ENCODE measurements at places on chromosomes 12 and 14.

GRCh38 chr14:98374136-98374535 is 897.9 kb downstream of the BCL11B start:
- no peak for DNase-seq

DNA sequence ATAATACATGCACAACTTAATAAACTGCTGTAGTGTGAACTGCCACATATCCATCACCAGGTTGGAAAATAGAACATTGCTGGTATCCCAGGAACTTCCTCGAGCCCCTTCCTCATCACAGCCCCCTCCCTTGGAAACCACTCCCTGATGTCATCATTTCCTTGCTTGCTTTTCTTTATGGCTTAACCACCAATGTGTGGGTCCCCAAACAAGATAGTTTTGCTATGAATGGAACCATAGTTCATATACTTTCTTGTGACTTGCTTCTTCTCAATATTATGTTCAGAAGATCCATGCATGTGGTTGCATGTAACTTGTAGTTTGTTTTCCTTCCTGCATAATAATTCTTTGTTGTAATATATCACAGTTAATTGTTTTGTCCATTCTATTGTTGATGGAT is 8.9 kb upstream of the WNT5B start:
- DNase-seq: no peak

- no peak for DNase-seq
These were observed 78.7 kb downstream of the KSR2 start for GRCh38 chr12:117890137-117890536.

DNA sequence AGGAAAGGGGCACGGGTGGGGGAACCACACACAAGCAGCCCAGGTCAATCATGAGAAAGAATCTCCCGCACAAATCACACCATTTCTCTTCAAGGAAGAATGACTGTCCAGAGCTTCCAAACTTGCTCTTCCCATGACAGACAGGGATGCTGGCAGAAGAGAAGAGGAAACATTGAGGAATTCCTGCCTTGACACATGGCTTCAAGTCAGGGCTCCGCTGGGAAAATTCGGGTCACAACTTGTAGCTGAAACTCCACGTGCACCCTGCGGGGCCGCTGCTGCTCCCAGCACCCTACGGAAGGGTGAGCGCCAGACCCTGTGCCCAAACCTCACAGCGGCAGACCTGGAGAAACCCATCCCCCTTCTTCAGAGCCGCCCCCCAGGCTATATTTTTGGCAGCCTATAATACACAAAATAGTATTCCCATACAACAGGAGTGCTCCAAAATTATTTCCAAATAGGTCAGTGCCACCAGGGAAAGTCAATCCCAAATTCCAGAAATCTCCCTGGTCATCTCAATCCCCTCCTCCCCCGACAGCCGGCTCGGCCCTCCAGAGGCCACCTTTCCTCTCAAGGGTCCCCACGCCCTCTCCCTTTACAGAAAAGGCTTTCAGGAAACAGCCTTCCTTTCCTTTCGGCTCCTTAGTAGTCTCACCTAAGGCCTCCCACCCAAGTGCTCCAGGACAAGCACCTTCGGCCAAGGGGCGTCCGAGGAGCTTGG is 1.3 kb downstream of the TMEM132D start:
- no peak for DNase-seq

DNA sequence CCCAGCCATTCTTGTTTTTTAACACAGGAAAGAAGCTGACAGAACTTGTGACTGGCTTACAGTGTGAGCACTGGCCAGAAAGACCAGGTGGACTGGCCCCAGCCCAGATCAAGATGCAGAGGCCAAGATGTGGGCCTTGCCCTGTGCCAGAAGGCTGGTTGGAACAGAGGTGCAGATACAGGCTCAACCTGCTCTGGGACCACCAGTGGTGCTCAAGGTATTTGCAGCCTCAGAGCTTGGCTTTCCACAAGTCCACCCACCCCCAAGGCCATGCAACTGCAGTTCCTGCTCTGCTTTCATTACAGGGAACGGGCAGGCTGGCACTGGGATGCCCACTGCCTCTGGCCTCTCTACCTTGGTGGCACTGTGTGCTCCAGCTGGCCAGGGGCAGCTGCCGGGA is 23.3 kb downstream of the ZFC3H1 start:
- DNase-seq: no peak

- DNase-seq: no peak
These were observed 213.7 kb downstream of the CCDC59 start for GRCh38 chr12:82144505-82144904.

GRCh38 chr12:67798768-67799167 is 150.2 kb downstream of the DYRK2 start:
- DNase-seq: no peak

- no peak for DNase-seq
These were observed 12.4 kb downstream of the TTLL5 start for GRCh38 chr14:75673345-75674035.

- DNase-seq: no peak
These were observed 21.7 kb downstream of the TRAF3 start for GRCh38 chr14:102798926-102799325.

DNA sequence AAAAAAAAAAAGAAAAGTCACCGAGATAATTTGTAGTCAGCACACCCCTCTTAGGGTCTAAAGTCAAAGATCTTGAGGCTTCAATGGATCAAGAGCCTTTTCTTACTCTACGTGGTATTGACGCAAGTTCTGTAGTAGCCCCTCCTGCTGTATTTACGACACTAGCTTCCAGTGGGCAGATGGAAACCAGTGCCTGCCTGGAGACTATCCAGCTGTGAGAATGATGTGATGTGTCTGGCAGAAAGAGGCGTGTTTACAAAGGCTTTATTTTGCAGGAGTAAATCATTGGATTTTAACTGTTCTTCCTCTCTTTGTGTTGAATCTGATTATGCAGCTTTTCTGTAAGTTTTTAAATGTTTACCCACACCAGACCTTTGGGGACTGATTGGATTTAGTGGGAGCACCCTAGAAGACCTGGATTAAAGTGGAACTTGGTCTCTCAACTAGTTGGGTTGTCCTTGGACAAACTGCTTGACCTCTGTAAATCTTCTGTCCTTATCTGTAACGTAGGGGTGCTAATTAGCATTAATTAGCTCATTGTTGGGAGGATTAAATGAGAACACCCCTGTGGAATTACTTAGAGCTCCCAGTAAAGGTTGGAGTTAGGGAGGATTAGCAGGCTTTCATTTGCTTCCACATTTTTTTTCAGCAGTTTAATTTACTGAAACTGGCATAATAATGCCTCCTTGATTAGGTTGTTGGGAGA is 72.4 kb downstream of the RASSF3 start:
- DNase-seq: no peak

GRCh38 chr14:72518809-72519377 is 375.0 kb downstream of the DPF3 start:
- DNase-seq: peak; percentile 13

GRCh38 chr12:107091989-107092641 is 1.2 kb downstream of the CRY1 start:
- no peak for DNase-seq

- DNase-seq: no peak
These were observed 24.2 kb upstream of the HIF1A start for GRCh38 chr14:61671082-61671481.

GRCh38 chr14:54738009-54738408 is 164.6 kb downstream of the GCH1 start:
- no peak for DNase-seq

DNA sequence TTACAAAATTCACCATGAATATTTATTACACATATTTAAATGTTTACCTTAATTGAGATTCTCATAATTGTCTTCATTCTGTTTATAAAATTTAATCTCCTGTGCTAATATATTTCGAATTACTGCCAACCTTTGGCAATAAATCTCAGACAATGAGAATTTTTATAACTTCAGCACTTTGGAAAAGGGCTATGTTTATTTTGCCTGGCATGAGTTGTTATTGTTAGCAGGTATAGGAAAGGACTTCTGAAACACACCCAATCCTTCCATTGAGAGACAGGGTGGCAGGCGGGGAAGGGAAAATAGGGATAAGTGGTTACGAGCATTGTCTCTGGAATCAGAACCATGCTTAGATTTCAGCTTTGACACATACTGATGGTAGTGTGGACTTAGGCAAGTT is 12.1 kb upstream of the MSRB3 start:
- no peak for DNase-seq

DNA sequence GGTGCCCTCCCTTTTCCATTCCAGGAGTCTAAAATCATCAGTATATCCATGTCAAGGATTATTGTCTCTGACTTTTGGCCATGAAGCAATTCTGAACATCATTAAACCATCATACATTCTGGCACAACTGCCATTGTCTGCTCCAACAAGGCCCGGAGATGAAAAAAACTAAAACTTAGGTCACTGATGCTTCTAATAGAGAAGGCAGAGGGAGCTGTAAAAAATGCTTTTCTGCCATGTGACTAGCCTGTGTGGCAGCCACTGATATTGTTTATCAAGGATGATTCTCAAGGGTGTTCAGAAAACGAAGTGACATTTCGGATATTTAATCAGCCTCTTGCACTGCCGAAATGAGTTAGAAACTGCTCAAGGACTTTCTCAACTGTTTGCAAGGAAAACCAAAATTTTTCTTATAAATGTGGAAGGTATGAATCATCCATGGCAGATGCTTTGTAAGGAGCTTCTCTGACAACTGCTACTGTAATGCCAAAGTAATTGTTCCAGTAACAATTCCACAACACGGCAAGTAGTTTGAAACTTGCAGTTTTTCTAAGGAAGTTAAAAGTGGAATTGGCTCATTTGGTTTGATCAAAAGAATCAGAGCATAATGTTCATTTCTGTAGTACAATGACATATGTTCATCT is 1076.5 kb upstream of the FLRT2 start:
- no peak for DNase-seq

- no peak for DNase-seq
These were observed 148.0 kb downstream of the APAF1 start for GRCh38 chr12:98793121-98793520.

- DNase-seq: no peak
These were observed 3.1 kb upstream of the CHPT1 start for GRCh38 chr12:101694297-101694848.

DNA sequence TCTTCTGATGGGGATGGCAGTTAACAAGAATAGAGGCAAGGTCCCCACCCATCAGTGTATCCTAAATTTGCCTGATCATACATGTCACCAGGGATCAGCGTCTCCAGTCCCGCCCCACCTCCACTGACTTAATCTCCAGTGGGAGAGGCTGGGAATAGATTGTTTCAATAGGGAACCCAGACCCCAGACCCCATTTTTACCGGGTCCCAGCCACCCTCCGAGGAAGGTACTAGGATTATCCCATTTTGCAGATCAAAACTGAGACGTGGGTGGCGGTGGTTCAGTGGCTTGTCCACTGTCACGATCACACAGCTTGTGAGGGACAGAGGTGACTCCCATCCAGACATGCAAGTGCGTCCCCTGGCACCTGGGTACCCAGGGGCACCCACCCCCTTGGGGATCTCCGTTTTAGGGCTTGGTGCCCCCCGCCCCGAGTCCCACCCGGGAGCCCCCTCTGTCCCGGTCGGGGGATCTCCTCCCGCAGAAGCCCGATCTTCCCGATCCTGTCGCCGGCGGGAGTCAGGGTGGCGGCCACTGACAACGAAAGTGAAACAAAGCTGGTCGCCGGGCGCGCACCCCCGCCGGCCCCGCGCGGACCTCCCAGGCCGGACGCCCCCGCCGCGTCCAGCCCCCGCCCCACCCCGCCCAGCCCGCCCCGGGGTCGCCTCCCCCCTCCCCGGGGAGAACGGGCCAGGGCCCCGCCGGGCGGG is 523 bp downstream of the WSB2 start:
- DNase-seq: no peak

GRCh38 chr12:52543985-52544883 is 8.7 kb downstream of the KRT71 start:
- no peak for DNase-seq

DNA sequence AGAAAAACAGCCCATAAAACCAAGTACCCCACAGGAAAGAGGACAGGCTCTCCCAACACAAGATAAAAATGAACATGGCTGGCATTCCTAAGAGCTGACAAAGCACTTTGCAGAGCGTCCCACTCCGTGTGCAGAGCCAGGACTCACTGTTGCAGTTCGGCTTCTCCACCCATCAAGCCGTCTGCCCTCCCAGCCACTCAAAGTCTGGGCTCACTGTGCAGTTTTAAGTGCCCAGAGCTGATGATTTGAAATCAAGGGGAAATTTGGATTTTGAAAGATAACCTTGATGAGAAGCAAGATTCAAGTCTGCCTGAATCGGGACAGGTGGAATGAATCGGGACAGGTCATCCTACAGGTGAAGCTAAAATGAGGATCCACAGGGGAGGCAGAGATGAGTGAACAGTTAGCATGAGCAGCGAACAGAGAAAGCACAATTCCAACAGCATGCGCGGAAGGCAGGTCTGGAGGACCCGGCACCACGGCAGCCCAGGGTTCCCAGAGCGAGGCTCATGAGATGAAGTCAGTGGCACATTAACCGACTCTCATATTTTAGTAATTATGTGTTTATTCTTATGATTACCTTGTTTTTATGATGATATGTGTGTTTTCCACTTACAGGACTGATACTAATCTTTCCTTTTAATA is 39.8 kb upstream of the GPR68 start:
- DNase-seq: no peak

- no peak for DNase-seq
These were observed 26.3 kb downstream of the DAAM1 start for GRCh38 chr14:59214702-59215302.

GRCh38 chr12:6563448-6564050 is 4.5 kb downstream of the NOP2 start:
- peak; percentile 51 for DNase-seq

DNA sequence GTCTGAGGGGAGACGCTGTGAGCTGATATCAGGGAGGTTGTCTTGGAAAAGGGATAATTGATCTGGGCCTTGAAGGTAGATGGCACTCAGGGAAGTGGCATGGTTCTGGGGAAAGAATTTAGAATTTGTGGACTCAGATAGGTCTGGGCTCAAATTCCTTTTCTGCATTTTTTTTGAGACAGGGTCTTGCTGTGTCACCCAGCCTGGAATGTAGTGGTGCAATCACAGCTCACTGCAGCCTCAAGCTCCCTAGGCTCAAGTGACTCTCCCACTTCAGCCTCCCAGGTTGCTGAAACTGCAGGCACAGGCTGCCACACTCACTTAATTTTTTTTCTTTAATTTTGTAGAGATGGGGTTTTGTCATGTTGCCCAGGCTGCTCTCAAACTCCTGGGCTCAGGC is 98.1 kb upstream of the NCOR2 start:
- DNase-seq: no peak

DNA sequence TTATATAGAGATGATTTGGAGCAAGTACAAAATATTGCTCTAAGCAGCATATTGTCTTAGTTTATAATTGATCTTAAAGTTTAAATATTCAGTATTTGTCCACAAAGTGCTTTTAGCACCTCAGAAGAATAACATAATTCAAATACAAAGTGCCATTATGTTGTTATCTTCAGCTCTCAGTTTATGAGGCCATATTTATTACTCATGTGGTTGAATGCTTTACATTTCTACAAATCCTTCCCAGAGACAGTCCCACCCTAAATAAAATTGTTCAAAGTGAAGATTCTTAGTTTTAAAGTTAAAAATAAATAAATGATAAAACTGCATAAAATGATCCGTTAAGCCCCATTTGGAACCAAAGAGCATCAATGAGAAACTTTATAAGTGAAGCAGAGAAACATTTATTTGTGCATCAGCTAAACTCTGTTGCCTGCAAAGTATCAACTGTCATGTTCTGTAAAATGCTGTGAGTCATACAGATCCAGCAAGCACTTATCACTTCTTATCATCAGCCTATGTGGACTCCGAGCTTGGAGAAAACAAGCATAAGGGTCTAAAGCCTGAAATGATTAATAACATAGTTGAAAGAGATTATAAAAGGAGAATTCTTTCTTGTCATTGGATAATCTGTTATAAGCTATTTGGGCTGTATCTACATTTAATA is 218.9 kb downstream of the ADAMTS20 start:
- no peak for DNase-seq

- no peak for DNase-seq
These were observed 162.7 kb downstream of the GRIP1 start for GRCh38 chr12:66516133-66516532.

GRCh38 chr14:24409192-24409591 is 10.4 kb downstream of the NYNRIN start:
- DNase-seq: no peak
